Tibial nerve (tissue), 4 donors: ENCODE measurements at places on chromosomes 12 and 14.

GRCh38 chr12:116929885-116930284 is 19.1 kb downstream of the FBXW8 start:
- DNase-seq = no peak

- DNase-seq = no peak
These were observed 61.1 kb downstream of the RNF34 start for GRCh38 chr12:121461048-121461447.

DNA sequence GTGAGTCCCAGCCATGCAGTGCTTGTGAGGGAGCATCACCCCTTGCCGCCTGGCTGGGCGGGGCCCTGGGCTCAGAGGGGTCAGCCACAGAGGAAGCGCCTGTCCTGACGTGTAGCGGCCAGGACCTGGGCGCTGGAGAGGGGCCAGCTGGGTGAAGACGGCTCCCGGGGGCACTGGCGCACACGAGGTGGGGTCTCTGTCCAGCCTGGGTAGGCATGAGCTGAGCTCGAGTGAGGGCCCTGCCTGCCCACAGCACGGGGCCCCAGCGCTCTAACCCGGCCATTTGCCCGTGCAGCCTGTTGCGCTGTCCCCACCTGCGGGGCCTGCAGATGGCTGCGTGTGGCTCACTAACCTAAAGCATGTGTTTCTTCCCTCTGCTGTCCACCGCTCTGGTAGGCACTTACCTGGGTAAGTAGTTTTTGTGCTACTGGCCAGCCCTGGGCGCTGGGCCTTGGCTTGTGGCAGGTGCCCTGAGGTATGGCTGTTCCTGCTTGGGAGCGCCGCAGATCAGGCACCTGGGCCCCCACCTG is 6.6 kb upstream of the CRIP2 start:
- DNase-seq = no peak

DNA sequence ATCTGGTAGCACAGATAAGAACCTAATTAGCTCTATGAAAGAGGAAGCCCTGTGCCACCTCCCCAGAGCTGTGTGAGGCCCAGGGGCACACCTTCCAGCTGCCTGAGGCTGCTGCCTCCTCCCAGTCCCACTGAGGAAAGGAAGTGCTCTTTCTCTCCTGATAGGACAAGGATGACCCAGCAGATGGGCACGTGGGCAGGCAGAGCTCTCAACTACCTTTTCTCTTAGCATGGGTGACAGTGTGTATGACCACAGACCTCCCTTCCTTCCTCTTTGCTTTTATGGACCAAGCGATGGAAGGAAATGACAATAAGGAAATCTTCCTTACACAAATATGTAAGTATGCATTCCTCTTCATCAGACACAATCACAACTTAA is 127.6 kb upstream of the AMIGO2 start:
- DNase-seq = no peak

- no peak for DNase-seq
These were observed 125.2 kb upstream of the PARP11 start for GRCh38 chr12:3998397-3998796.

DNA sequence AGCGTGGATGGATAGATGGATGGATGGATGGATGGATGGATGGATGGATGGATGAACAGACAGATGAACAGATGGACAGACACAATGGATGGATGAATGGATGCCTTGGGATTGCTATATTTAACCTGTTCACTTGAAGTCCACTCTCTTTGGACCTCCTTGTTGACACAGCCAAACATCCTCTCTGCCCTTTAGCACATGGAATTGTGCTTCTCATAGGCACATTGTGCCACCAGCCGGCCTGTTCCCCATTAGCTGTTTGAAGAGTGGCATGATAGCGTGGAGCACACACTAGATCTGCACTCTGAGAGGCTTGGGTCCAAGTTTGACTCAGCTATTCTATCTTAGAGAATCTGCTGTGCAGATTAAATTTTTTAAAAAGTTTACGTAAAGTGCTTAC is 56.9 kb upstream of the GSC start:
- DNase-seq = no peak

- no peak for DNase-seq
These were observed 212.6 kb downstream of the TMTC3 start for GRCh38 chr12:88354691-88355090.

GRCh38 chr12:89513544-89513943 is 11.1 kb downstream of the GALNT4 start:
- DNase-seq = no peak

GRCh38 chr12:111706145-111706544 is 20.3 kb downstream of the ACAD10 start:
- no peak for DNase-seq

- DNase-seq = no peak
These were observed 11.6 kb upstream of the SMCO2 start for GRCh38 chr12:27434673-27435565.

- no peak for DNase-seq
These were observed 7.7 kb downstream of the GATC start for GRCh38 chr12:120453977-120454376.

- DNase-seq = no peak
These were observed 828.2 kb upstream of the FOXG1 start for GRCh38 chr14:27938392-27938791.

DNA sequence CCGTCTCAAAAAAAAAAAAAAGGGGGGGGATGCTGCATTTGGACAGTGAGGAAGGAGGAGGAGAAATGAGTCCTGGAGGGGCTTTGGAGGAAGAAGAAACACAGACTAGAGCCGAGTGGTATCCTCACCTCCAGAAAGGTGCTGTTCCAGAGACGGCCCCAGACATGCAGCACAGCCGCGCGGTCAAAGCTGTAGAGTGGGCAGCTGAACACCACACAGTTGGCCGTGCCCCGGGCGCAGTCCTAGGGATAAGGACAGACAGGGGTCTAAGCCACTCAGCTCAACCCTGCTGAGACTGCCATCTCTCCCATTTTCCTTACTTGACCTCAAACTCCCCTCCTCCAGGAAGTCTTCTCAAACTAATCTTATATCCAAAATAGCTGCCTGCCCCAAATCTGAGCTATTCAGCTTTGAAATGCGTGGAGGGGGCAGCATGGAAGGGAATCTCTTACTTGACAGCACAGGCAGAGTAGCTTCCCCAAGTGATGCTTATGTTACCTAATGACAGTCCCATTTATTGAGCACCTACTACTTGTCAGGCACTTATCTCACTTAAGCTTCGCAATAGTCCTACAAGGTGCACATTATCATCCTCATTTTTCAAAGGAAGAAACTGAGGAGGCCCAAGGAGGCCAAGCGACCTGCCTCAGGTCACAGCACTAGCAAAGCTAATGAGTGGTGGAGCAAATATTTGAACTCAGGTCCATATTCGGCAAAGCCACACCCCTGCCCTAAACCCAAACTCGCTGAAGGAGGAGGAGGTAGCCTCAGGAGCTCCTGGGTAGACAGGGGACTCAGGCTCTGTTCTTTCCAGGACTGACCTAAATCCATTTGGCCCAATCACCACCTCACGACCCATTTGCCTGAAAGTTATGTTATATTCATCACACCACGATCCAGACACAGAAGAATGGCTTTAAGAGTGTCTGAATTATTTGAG is 18.7 kb downstream of the ITGA7 start:
- DNase-seq = no peak

GRCh38 chr12:121467638-121468498 is 68.0 kb downstream of the RNF34 start:
- no peak for DNase-seq

DNA sequence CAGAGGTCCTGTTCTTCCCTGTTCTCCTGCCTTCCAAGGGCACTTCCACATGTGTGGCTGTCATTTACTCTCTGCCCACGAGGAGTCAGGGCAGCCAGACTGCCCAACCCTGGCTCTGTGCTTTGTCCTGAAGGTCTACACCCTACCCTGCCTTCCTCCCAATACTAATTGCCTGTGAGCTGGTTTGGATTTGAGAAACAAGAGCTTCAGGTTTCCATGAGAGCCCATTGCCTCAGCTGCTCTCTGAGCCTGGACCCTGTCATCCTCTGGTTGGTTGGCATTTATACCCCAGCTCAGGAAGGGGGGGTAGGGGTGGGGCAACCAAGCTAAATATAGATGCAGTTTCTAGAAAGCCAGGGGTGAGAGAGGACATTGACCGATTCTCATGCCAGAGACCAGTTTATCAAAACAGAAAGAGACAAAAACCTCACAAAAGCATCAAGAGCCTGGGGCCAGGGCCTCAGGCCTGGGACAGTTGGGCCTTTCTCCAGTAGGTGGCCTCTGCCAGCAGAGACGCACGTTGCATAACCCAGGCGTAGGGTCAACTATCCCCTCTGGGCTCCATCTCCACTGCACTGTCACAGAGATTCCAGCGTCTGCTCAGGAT is 34.5 kb downstream of the VDR start:
- DNase-seq = peak; percentile 60

DNA sequence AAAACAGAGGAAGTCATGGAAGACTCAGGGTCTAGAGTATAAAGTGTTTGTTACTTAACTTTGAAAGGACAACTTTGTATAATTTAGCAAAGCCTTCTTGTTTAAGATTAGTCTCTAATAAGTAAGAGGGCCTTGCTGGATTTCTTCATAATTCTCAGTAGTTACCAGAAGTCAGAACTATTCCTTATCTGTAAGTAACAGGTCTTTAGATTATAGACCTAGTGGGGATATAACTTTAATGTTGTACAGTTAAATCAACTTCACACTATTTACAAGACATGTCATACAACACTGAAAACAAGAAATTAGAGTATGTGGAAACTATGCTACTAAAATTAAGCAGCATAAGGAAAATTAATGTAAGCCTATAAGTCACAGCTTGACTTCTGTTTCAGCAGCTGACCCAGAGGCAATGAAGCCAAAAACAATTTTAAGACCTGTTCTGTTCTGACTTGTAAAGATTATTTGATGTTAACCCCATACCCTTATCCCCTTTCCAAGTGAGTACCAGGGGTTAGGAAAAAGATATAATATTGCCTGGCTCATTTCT is 398.3 kb downstream of the RAD51B start:
- no peak for DNase-seq

DNA sequence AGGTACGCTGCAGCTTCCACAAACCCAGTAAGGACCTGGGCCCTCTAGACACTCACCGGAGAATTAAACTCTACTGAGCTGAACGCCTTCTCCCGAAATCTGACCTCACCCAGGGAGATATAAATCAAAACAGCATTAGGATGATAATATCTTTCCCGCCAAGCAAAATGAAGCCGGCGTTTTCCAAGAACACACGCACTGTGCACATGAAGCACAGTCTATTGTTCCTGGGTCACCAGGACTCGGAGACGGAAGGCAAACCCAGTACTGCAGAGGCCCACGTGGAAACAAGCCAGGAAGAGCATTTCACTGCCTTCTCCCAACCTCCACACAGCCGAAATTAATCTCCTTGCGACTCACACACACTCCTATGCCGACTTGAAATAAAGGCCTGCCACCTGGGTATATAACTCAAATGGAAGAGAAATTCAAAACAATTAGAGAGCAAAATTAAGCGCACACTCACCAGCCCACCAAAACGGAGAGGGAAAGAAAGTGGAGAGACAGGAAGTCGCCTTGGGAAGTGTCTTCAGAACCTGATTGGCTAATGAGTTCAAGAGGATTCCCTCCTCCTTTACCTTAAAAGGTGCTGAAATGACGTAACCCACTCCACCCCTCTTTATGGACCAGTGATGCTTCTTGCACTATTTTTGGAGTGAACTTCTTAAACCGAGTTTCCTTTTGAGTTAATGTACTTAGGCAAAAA is at the start of gene CCNB1IP1:
TSS of gene CCNB1IP1 (minus strand) at position 492 of the 706 bp plus-strand sequence. CDS start 16,756 bp downstream, outside the sequence.
- DNase-seq = peak; percentile 68
